ENCODE measurements at places on chromosomes 3 and 15. TPM values are rescaled to one million over a fixed set of nuclear protein-coding genes. Genes with fewer than 3 reads are reported as not detected.

LINGO1 gene
- total RNA-seq: not detected

GRCh38 chr3:184738982-184739381, 27.1 kb upstream of the MAGEF1 start:
- no peak overlapping the region for H3K4me3 ChIP-seq
- H3K27ac ChIP-seq: no peak overlapping the region
- DNase-seq: no peak
- H3K4me1 ChIP-seq: peaks cover 4% of the 10 kb centered on the region

GRCh38 chr3:49536875-49537533, 17.3 kb upstream of the BSN start:
- H3K4me1 ChIP-seq: peaks cover 3% of the 10 kb centered on the region
- no peaks in the 10 kb centered on the region for H3K27me3 ChIP-seq
- no peak overlapping the region for H3K4me3 ChIP-seq
- DNase-seq: no peak
- H3K36me3 ChIP-seq: no peaks in the 10 kb centered on the region

ZBTB11 gene
- total RNA-seq: 30.3 TPM

- H3K36me3 ChIP-seq: peaks cover 18% of the 10 kb centered on the region
- no peak for DNase-seq
- no peak overlapping the region for H3K27ac ChIP-seq
- H3K4me3 ChIP-seq: no peak overlapping the region
Measured at GRCh38 chr15:82992436-82992998, 6.5 kb downstream of the RAMAC start.

GRCh38 chr3:33437556-33438283, 2.5 kb downstream of the UBP1 start:
- no peaks in the 10 kb centered on the region for H3K27me3 ChIP-seq
- DNase-seq: no peak
- H3K4me1 ChIP-seq: peaks cover 60% of the 10 kb centered on the region
- peak overlapping the region; percentile 86 for H3K27ac ChIP-seq
- peak overlapping the region; percentile 89 for H3K4me3 ChIP-seq

C3orf49 gene
- not detected for total RNA-seq

GRCh38 chr15:51223771-51224229, 114.6 kb downstream of the CYP19A1 start:
- peaks cover 2% of the 10 kb centered on the region for H3K27me3 ChIP-seq
- H3K27ac ChIP-seq: no peak overlapping the region
- no peak overlapping the region for H3K4me3 ChIP-seq
- H3K36me3 ChIP-seq: no peaks in the 10 kb centered on the region
- H3K4me1 ChIP-seq: peaks cover 5% of the 10 kb centered on the region

DNA sequence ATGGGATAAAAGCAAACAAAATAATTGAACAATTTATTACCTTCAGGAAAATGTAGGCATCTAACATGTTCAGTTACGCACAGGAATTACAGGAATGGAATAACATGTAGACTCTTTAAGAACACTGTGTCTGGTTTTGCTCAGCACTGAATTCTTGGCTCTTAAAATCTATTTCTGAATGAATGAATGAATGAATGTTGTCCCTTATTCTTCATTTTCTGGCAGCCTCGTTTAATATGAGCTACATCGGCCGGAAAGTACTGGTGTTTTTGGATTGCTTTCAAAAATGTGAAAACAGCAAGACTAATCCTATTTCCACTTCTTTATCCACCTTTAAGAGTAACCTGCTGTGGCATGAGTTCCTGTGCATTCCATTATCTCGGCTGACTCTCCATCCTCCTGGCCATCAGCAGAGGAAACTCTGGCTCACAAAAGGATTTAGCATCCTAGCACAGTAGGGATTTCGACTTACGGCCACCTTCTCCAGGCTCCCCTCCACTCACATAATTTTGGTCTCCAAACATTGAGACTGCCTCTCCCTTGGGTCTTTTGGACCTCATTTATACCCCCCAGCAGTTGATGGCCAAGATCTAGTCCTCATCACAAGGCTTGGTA, 145.3 kb downstream of the FOXP1 start:
- DNase-seq: no peak
- H3K4me3 ChIP-seq: no peak overlapping the region
- H3K36me3 ChIP-seq: no peaks in the 10 kb centered on the region
- no peak overlapping the region for H3K27ac ChIP-seq
- no peaks in the 10 kb centered on the region for H3K27me3 ChIP-seq
- H3K4me1 ChIP-seq: peaks cover 80% of the 10 kb centered on the region

NLGN1 gene
- not detected for total RNA-seq

CPLX3 gene
- total RNA-seq: not detected

ROPN1 gene
- total RNA-seq: not detected

HTR3E gene
- total RNA-seq: not detected

- H3K4me3 ChIP-seq: peak overlapping the region; percentile 91
- no peak overlapping the region for H3K27ac ChIP-seq
- peaks cover 19% of the 10 kb centered on the region for H3K4me1 ChIP-seq
- no peaks in the 10 kb centered on the region for H3K27me3 ChIP-seq
- H3K36me3 ChIP-seq: no peaks in the 10 kb centered on the region
Measured at GRCh38 chr3:172711454-172711795, 558 bp upstream of the NCEH1 start.

GRCh38 chr15:85414037-85414436, 33.6 kb downstream of the AKAP13 start:
- no peak overlapping the region for H3K4me3 ChIP-seq
- H3K36me3 ChIP-seq: peaks cover 3% of the 10 kb centered on the region
- H3K27me3 ChIP-seq: no peaks in the 10 kb centered on the region
- peaks cover 75% of the 10 kb centered on the region for H3K4me1 ChIP-seq

DNA sequence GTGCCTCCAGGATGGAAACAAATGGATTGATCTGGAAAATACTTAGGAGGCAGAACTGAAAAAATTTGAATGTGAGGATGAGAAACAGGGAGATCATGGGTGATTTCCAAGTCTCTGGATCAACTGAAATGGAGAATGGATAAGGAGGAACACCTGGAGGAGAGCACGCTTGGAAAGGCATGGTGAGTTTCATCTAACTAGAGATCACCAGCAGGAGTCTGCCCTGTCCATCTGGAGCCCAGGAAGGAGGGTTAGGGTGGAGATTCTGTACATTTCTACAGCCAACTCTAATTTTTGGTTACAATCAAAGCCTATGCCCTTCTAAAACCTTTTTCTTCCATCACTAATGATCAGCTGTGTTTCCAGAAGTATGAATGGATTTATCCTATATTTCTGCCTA, 995.9 kb upstream of the CFAP20DC start:
- peaks cover 21% of the 10 kb centered on the region for H3K36me3 ChIP-seq
- H3K4me3 ChIP-seq: no peak overlapping the region
- no peak for DNase-seq
- H3K27me3 ChIP-seq: no peaks in the 10 kb centered on the region
- H3K27ac ChIP-seq: peak overlapping the region; percentile 91
- H3K4me1 ChIP-seq: peaks cover 61% of the 10 kb centered on the region

GRCh38 chr3:149382518-149382917, 5.1 kb upstream of the TM4SF1 start:
- H3K36me3 ChIP-seq: no peaks in the 10 kb centered on the region
- no peak overlapping the region for H3K27ac ChIP-seq
- no peak for DNase-seq
- no peak overlapping the region for H3K4me3 ChIP-seq
- H3K4me1 ChIP-seq: no peaks in the 10 kb centered on the region
- H3K27me3 ChIP-seq: peaks cover 2% of the 10 kb centered on the region

- no peaks in the 10 kb centered on the region for H3K36me3 ChIP-seq
- no peaks in the 10 kb centered on the region for H3K27me3 ChIP-seq
- H3K4me3 ChIP-seq: no peak overlapping the region
- no peaks in the 10 kb centered on the region for H3K4me1 ChIP-seq
Measured at GRCh38 chr3:13683772-13684171, 134.8 kb downstream of the FBLN2 start.

GRCh38 chr3:149343951-149344350, 10.5 kb upstream of the TM4SF18 start:
- no peak overlapping the region for H3K4me3 ChIP-seq
- no peaks in the 10 kb centered on the region for H3K4me1 ChIP-seq
- H3K36me3 ChIP-seq: no peaks in the 10 kb centered on the region
- no peak overlapping the region for H3K27ac ChIP-seq
- peaks cover 14% of the 10 kb centered on the region for H3K27me3 ChIP-seq

- no peak for DNase-seq
- H3K27ac ChIP-seq: no peak overlapping the region
- no peaks in the 10 kb centered on the region for H3K4me1 ChIP-seq
- no peak overlapping the region for H3K4me3 ChIP-seq
Measured at GRCh38 chr3:46462111-46462510, 2.6 kb downstream of the LTF start.

GRCh38 chr3:78604341-78604740, 1163.5 kb downstream of the ROBO1 start:
- H3K27me3 ChIP-seq: no peaks in the 10 kb centered on the region
- DNase-seq: no peak
- H3K27ac ChIP-seq: no peak overlapping the region
- H3K36me3 ChIP-seq: no peaks in the 10 kb centered on the region
- H3K4me1 ChIP-seq: no peaks in the 10 kb centered on the region
- H3K4me3 ChIP-seq: no peak overlapping the region

GOLGA6L7 gene
- not detected for total RNA-seq

SST gene
- total RNA-seq: not detected

DNA sequence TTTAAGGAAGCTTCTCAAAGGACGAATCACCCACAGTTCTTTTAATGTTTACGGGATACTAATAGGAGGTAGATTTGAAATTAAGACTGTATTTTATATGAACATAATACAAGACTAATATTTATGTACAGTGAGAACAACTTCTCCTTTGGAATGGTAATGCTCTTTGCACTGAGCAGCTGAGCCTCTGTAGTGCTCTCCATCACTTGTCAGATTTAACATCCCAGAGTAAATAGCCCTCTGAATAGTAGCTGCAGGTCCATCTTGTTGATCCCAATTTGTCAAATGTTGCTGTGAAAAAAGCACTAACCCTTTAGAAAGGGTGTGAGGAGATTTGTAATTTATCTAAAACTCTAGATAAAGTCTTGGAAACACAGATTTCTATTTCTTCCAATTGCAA, 351.4 kb upstream of the KCNMB2 start:
- no peak overlapping the region for H3K4me3 ChIP-seq
- no peaks in the 10 kb centered on the region for H3K4me1 ChIP-seq
- no peaks in the 10 kb centered on the region for H3K36me3 ChIP-seq
- no peak overlapping the region for H3K27ac ChIP-seq
- no peak for DNase-seq

DNA sequence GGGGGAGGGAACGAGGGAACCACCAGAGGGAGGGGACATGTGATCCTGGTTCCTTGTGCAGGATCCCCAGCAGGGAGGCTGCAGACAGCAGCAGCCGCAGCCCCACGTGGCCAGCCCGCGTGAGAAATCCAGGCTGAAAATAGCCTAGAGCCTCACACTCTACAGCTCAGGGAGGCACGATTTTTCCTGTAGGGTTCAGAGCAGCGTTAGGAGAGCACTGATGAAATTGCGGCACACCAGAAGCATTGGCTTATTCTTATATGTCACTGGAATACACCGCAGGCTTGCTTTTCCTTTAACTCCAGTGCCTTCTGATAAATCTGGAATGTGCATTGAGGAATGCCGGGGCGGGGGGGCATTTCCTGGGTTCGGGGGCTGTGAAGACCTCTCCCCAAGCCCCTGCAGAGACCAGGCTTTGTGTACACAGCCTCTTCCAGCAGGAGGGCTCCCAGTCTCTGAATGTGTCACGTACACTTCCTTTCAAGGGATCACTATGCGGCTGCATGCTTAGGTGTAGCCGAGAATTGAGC, 193.0 kb downstream of the ATP10A start:
- no peak overlapping the region for H3K4me3 ChIP-seq
- peaks cover 31% of the 10 kb centered on the region for H3K27me3 ChIP-seq
- H3K27ac ChIP-seq: no peak overlapping the region
- H3K36me3 ChIP-seq: no peaks in the 10 kb centered on the region
- no peaks in the 10 kb centered on the region for H3K4me1 ChIP-seq

TICRR gene
- total RNA-seq: 16.8 TPM

PLCB2 gene
- 65.3 TPM for total RNA-seq

GRCh38 chr3:9747267-9747666, 2.5 kb upstream of the OGG1 start:
- H3K27ac ChIP-seq: peak overlapping the region; percentile 74
- H3K4me3 ChIP-seq: no peak overlapping the region
- no peaks in the 10 kb centered on the region for H3K27me3 ChIP-seq
- peaks cover 67% of the 10 kb centered on the region for H3K36me3 ChIP-seq

GRCh38 chr3:159763011-159763601, 225.5 kb upstream of the IL12A start:
- H3K4me3 ChIP-seq: peak overlapping the region; percentile 63
- no peaks in the 10 kb centered on the region for H3K36me3 ChIP-seq
- no peak overlapping the region for H3K27ac ChIP-seq
- peak; percentile 56 for DNase-seq

DNA sequence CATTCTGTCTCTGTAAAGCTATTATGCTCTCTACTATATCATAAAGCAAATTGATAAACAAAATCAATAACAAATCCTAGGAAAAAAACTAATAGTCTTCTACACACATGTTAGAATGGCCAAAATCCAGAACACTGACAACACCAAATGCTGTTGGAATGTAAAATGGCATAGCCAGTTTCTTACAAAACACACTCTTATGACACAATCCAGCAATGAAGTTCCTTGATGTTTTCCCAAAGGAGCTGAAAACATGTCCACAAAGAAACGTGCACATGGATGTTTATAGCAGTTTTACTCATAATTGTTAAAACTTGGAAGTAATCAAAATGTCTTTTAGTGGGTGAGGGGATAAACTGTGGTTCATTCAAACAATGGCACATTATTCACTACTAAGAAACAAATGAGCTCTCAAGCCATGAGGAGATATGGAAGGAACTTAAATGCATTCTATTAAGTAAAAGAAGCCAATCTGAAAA, 32.7 kb downstream of the CADM2 start:
- H3K27me3 ChIP-seq: no peaks in the 10 kb centered on the region
- no peak for DNase-seq
- no peak overlapping the region for H3K4me3 ChIP-seq
- no peak overlapping the region for H3K27ac ChIP-seq

DNA sequence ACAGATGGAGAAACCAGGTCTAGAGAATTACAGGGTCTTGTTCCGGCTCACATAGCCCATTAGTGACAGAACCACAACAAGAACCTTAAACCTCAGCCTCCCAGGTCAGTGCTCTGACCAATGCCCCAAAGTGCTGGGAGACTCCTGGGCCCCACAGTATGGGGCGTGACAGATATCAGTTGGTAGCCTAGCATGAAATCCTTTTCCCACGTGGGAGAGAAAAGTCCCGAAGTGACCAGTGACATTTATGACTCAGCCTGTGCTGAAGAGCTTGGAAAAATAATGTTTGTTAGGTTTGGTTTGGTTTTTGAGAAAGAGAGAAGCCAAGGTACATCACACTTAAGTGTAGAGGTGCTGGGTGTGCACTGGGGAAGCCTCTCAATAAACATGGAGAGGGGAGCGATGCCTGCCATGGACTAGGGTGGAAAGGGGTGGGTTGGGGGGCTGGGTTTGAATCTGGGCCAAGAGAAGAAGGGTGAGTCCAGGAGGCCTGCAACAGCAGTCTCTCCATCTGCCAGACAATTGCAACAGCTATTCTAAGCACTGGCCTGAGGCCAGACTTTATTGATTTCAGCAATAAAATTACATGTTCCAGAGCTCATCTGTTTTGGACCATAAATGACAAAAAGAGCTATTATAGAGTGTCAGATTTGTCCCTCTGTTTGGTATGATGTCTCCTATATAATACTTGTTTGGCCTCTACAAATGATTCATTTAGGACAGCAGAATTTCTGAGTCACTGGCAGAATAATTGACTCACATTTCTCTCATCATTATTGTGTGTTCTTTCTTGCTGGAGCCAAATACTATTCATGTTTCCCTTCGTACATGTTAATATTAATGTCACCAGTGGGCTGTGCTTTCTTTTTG, 43.4 kb downstream of the C2CD4A start:
- peaks cover 15% of the 10 kb centered on the region for H3K4me1 ChIP-seq
- H3K36me3 ChIP-seq: no peaks in the 10 kb centered on the region
- peak overlapping the region; percentile 65 for H3K27ac ChIP-seq
- no peak for DNase-seq
- H3K4me3 ChIP-seq: no peak overlapping the region

TTC21A gene
- 1.8 TPM for total RNA-seq

MAGI1 gene
- total RNA-seq: 0.21 TPM

All from activated CD4-positive, alpha-beta memory T cell treated with anti-CD3 and anti-CD28 coated beads for 36 hours (primary cell).